ENCODE measurements at places on chromosomes 5 and 9.

- DNase-seq, result no peak
Measured at GRCh38 chr5:163383754-163384153, 53.6 kb upstream of the CCNG1 start.

- DNase-seq, result no peak
Measured at GRCh38 chr9:70936536-70936935, 184.9 kb downstream of the TRPM3 start.

DNA sequence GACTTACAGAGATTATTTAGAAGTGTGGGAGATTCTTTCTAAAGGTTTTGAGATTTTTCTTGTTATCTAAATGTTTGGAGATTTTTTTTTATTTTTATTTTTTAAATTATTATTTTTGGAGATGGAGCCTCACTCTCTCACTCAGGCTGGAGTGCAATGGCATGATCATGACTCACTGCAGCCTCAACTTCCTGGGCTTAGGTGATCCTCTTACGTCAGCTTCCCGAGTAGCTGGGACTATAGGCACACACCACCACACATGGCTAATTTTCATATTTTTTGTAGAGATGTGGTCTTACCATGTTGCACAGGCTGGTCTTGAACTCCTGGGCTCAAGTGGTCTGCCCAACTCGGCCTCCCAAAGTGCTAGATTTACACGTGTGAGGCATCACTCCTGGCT, 694.5 kb downstream of the TLE1 start:
- no peak for DNase-seq

DNA sequence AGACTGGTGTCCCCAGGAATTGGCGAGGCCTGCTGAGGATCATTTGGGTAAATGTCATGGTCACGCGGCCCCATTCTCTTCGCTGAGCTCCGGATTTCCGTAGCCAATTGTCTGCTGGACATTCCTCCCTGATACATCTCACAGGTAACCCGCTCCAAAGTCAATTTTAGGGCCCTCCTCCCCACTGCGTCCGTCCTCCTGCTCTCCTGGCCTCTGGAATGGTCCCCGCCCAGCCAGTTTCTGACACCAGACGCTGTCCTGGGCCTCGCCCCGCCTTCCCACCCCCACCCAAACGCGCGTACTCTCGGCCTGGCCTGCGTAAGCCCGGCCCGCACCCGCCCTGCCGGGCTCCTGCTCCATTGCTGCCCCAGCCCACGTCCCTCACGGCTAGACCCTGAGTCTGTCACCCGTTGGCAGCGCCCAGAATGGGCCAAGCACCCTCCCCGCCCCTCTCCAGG, 202.0 kb downstream of the AUH start:
- DNase-seq, result no peak

DNA sequence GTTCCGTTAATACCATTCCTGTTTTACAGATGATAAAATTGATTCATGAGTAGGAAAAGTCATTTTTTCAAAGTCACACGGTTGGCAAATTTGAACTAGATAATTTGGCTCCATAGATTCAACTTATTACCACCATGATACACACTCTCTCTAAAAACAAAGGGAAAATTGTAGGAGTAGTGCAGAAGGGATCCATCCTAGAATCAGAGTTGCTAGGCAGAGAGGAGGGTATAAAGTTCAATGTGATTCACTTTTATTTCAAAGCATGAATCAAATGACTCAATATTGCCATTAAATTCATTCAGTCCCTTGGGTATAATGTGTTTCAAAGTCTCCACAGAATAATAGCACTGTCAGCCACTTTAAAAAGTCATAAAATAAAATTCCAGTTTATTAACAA, 747.2 kb upstream of the ACO1 start:
- DNase-seq, result no peak

GRCh38 chr5:96856371-96856770, 19.9 kb upstream of the ERAP2 start:
- no peak for DNase-seq

GRCh38 chr5:181283347-181283746, 22.4 kb upstream of the TRIM52 start:
- no peak for DNase-seq

DNA sequence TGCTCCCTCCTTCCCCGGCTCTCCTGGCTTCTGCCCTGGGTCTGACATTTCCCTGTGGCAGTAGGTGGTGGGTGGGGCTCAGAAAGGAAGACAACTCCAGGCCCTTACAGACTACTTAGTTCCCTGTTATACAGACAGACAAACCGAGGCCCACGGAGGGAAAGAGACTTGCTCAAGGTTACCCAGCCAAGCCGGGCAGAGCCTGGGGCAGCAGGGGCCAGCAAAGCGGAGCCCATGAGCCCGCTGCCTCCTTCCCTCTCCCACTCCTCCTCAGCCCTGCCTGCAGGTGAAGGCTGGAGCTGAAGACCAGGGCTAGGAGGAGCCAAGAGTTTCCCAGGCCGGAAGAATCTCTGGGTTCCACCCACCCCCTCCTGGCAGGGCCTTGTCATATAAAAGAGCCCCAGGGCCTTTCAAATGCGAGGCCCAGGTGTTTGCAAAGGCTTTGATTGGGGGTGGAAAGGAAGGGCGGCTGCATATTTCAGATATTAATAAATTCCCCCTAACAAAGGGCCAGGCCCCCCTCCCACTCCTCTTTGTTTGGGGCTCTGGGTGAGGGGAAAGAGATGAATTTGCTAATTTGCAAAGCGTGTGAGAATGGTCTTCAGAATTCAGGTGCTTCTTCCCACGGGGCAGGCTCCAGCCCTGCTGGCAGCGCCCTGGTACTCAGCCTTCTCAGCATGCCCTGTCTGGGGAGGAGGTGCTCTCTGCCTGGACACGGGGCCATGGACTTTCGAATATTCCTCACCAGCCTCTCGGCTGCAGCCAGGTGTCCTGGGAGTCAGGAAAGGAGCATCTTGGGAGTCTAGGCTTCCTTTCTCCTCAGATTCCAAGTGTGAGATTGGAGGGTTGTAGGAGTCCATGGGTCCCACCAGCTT, 21.5 kb downstream of the SLC6A7 start:
- no peak for DNase-seq

GRCh38 chr9:27005491-27005890, at the start of gene LRRC19:
LRRC19 (minus strand) TSS chr9:27005672; CDS start chr9:26999694, 5,978 bp downstream.
- no peak for DNase-seq

DNA sequence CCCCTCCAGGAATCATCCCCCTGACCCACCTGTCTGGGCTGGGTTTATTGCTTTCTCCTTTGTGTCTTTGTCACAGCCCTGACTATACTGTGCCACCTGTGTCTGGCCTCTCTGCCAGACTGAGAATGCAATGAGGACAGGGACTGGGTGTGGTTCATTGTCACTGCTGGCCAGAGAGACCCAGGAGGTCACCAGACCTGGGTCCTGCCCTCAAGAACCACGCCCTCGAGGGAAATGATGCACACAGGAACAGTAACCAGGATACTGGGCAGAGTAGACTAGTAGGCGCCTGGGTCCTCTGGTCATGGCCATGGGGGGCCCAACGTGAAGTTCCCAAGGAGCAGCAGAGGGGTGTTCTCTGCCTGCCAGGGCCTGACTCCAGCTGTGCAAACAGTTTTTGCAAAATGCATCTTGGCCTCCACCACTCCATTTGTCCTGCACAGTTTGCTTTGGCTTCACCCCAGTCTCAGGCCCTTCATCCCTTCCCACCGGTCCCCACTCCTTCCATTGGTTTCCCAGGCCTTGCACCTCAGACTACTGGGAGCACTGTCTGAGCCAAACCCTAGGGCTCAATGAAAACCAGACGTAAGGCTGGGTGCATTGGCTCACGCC, 17.8 kb downstream of the RGS3 start:
- DNase-seq, result no peak

GRCh38 chr5:3833566-3833965, 237.9 kb downstream of the IRX1 start:
- no peak for DNase-seq

GRCh38 chr5:95881833-95882232, 59.3 kb upstream of the GLRX start:
- DNase-seq, result no peak

GRCh38 chr9:21923694-21924093, 70.5 kb downstream of the CDKN2A start:
- no peak for DNase-seq

GRCh38 chr5:38670878-38671277, 114.4 kb upstream of the LIFR start:
- no peak for DNase-seq

- DNase-seq, result no peak
Measured at GRCh38 chr5:105670596-105670995, 2000.1 kb downstream of the EFNA5 start.

DNA sequence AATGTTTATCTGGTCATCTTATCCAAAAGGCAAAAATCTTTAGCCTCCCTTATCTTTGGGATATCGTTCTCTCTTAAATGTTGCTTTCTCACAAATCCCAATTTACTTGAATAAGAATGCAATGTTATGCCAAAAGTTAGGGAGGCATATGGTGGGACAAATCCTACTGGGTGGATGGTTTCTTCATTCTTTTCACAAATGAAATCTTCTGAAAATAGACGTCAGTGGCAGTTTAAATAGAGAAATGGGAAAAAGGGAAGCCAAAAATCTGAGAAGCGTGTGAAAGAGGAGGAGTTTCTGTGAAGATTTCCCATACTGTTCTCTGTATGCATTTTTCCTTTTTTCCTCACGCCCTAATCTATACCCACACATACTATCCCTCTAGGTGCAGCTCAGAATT, 2.5 kb upstream of the PCDHAC1 start:
- no peak for DNase-seq

DNA sequence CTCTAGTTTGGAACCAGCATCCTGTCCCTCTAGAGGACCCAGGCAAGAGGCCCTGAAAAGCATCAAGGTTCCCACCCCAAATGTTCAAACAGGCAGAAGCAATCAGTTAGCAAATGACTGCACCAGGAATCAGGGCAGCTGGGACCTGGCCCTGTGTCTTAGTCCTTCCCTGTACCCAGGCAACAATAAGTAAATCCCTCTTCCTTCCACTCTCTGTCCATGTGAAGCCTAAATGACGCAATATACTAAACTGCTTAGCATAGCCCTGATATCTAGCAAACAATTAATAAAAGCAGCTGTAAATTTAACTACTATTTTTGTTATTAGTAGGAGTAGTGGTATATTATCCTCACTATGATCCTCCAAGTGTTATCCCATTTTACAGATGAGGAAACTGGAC, 13.2 kb upstream of the ADRA1B start:
- DNase-seq, result no peak

GRCh38 chr5:157100140-157100679, 8.6 kb downstream of the HAVCR2 start:
- DNase-seq, result no peak

GRCh38 chr5:89299998-89300397, 417.0 kb upstream of the MEF2C start:
- no peak for DNase-seq
